ENCODE measurements at places on chromosomes 11 and 22.

DNA sequence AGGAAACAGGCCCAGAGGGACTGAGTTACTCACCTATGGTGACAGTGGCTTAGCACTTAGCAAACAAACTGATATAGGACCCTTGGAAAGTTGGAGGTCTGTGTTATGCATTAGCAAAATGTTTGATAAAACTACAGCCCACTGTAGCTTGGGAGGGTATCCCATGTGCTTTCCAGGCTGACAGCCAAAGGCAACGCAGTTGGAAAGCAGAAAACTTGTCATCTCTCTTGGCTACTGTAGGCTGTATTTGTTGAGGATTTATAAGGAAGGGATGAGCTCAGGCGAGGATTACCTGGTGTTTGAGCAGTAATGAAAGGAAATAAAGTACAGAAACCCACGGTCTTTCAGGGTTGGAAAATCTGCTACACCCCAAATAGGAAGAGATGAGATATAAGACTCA is 23.8 kb downstream of the SDHAF2 start:
- no peak for DNase-seq

- no peak for DNase-seq
Observed at GRCh38 chr22:25375683-25376082, 156.2 kb downstream of the CRYBB2 start.

DNA sequence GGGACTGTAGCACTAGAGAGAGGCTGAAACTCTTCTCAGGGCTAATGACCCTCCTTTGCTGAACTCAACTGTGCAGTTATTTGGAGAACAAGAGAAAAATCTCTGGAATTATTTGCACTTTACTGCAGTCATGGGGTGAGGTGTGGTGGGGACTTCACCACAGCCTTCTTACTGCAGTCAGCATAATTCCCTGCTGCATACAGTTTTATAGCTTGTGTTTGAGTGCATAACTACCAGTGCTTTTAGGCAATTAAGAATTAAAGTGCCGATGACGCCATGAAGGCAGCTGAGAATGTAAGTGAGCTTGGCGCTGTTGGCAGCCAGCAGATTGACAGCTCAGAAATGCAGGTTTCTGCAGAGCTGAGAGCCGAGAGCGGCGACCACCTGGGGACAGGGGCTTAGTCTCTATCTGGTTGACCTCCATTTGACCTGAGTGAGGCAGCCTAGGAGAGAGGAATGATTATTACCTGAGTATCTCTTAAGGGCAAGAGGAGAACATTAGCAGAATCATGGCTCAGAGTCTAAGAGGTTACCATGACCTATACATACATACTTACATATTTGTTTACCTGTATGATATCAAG is 830.0 kb downstream of the NTM start:
- no peak for DNase-seq

DNA sequence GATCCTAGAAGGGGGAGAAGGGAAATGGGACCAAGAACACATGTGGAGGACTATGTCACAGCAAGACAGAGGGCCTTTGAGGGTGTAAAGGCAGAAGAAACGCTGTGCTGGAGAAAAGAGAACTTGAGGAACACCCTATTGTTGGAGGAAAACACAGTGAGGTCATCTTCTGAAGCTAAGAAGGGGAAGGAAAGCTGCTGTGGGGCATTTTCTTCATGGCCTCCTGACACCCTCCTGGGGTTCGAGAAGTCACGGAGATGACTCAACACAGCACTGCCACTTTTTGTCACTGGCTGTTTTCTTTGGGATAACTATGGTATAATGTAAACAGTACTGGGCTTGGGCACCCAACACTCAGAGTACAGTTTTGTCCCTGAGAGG is 492.6 kb upstream of the CADM1 start:
- DNase-seq = no peak

GRCh38 chr11:110939471-110939870 is 227.2 kb upstream of the ARHGAP20 start:
- peak; percentile 8 for DNase-seq

DNA sequence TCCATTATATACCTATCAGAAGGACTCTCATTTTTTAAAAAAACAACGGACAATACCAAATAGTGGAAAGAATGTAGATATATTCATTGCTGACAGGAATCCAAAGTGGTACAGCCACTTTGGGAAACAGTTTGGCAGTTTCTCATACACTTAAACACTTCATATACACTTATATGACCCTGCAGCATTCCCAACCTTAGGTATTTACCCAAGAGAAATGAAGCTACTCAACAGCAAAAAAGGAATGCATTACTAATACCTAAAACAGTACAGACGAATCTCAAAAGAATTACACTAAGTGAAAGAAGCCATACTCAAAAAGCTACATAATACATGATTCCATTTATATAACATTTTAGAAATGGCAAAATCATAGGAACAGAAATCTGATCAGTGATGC is 51.5 kb downstream of the RBFOX2 start:
- DNase-seq = no peak
